ENCODE measurements at places on chromosomes 7 and 10. TPM values are rescaled to one million over a fixed set of nuclear protein-coding genes. Genes with fewer than 3 reads are reported as not detected.

DNA sequence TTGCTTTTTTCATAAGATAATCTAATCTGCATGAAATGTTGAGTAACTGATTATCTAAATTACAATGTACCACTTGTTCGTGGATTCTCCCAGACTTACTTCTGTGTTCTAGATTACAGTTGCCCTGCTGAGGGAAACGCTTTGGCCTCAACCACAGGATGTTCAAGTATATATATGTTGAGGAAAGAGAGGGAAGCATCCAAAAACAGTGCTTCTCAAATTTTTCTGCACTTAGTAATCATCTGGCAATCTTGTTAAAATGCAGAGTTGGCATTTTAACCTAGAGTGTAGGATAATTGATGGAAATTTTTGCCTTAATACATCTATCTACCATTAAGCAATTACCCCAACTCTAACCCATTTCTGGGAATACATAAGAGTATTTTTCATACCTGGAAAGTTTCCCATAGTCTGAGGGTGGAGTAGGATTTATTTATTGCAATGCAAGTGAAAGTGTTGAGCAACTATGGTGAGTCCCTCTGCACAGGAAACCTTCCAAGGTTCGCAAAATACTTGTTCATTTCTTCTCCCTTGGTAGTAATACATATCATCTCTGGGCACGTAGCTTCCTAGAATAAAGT lies 59.6 kb upstream of the C1GALT1 start:
- no peak for DNase-seq

- DNase-seq: no peak
These were observed 431.2 kb upstream of the AUTS2 start for GRCh38 chr7:69166979-69167516.

TEX36 gene
- not detected for total RNA-seq

DNA sequence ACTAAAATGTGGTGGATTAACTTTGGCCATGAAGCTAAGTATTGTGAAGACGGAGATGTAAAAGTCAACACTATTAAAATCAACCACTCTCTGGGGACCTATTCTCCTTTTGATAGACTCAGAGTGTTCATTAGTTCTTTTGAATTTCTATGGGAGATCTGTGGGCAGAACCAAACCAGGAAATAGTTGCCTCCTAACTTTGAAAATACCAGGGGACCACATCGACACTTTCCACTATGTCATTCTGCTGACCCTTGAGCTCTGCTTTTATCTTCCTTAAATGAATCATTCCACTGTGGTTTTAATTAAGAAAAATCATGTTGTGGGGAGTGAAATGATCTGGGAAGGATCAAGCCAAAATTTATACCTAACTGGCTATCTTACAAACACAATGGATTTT lies 960.5 kb downstream of the GATA3 start:
- no peak for DNase-seq

DNA sequence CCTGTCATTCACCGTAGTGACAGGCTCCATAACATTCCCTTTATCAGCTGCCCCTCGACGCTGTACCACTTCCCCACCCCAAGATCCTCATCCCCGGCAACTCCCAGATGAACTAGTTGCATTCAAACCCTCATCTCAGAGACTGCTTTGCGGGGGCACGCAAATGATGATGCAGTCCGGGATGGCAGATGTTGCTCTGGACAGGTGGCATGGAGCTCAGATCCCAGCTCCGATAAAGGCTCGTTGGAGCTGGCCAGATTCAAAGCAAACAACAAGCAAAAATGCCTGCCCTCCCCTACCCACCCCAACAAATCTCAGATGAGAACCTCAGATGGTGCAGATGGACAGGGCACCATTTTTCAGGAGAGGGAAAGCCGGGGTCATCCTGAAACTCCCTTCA lies 46.7 kb downstream of the CARD11 start:
- no peak for DNase-seq
